ENCODE measurements at places on chromosomes 5 and 9.

DNA sequence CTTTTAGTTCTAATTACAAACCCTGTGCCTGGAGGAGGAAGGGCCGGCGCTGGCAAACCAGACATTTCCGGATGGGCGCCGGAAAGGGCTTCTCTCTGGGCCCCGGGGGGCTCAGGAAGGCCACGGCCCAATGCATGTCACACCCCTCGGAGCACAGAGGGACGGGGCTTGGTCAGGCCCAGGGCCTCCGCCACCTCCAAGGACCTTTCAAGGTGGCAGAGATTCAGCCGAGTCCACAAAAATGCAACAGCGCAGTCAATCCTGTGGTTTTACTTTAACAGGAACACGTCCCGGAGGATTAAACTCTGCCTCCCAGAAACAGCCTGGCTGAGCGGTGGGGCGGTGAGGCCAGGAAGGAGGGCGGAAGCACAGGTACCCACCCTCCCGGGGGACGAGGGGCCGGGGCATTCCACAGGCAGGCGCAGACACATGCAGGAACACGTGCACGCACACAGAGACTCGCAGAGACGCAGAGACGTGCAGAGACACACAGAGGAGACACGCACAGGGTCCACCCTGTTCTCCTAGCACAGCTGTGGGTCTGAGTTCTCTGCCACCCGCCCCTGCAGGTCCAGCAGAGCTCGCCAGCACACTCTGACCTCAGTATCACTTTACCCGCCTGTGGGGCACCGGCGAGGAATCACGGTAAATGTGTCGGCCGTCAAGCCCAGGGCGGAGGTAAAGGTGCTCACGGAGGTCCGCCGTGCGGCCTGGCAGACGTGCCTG lies 23.0 kb downstream of the SLC9A3 start:
- DNase-seq = no peak

DNA sequence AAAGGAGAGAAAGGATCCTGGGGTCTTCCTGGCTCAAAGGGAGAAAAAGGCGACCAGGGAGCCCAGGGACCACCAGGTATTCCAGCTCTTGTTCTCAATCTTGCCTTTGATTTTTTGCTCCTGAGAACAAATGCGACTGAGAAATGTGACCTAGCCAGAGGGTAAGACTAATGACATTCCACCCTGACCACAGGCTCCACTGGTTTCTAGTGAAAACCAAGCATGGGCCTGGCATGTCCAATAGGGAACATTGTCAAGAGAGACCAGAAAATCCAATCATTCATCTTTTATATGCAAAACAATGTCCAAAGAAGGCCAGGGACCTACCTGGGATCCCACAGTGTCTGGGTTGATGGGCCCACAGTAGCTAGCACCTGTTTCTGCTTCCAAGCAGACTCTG lies 50.3 kb upstream of the TGFBR1 start:
- no peak for DNase-seq

- DNase-seq = no peak
Observed at GRCh38 chr5:120640778-120641177, 176.7 kb downstream of the PRR16 start.

DNA sequence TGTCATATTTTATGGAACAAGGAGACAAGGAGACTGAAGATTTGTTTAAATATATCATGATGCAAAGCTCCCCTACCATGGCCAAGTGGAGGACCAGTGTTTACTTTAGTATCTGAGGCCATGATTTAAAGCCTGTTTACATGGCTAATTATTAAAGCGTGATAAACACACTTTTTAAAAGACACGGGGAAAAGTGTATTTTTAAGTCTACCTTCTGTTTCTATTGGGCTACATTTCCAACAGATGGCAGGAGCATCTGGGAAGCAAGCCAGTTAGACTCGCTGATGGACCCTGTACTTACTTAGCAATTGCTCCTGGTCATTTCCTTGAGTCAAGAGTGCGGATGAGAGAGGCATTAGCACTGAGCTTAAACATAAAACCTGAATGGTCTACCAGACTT lies 480.3 kb upstream of the SEMA6A start:
- DNase-seq = no peak

- DNase-seq = no peak
Observed at GRCh38 chr9:112366591-112366990, 13.3 kb upstream of the HSDL2 start.

Data from activated CD8-positive, alpha-beta memory T cell treated with anti-CD3 and anti-CD28 coated beads for 4 hours (primary cell).